ENCODE measurements at places on chromosomes 2 and 18.

DNA sequence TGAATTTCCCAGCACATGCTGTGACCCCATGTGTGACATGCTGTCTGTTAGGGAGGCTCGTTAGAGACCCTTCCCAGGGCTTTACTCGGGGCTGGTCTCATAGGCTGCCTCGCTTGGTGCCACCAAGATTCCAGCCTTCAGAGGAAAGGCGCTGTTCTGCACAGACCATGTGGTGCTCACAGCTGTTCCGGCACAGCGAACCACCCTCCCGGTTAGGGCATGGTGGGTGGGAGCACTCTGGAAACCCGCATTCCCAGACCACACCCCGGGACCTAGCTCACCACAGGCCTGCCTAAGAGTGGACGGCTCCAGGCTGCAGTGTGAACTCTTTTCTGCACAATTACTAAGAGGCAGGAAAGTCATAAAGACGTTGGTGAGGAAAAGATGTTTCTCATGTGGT is 112.0 kb downstream of the MBP start:
- no peak for DNase-seq

GRCh38 chr2:202918860-202919259 is 6.8 kb downstream of the CARF start:
- DNase-seq: no peak

DNA sequence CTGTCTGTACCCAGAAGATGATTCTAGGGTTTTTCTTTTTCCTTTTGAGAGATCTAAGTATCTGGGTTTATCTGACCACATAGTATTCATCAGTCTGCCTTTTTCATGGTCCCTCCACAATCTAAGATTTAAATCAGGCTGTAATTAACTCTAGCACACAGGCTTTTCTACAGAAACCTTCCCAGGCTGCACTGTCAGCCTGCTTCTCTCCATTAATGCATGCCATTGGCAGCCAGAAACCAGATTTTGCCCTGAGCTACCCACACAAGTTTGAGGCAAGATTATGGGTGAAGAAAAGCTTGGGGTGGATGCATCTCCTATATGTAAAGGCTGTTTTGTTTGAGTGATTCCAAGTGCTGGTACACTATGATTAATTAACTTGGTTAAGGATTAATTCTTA is 45.7 kb upstream of the EML4 start:
- no peak for DNase-seq

- DNase-seq: no peak
Observed at GRCh38 chr2:174436351-174436750, 40.8 kb downstream of the SCRN3 start.

All from cardiac fibroblast (primary cell).